ENCODE measurements at places on chromosomes 5 and 9. TPM values are rescaled to one million over a fixed set of nuclear protein-coding genes. Genes with fewer than 3 reads are reported as not detected.
A peak's percentile ranks its signal among the peaks of the same experiment; 100 is the strongest.

The AQP3 gene
- 9.9 TPM for total RNA-seq

The SPOCK1 gene
- total RNA-seq: 31.8 TPM

The ANKRD31 gene
- 0.48 TPM for total RNA-seq

The TMEM215 gene
- total RNA-seq: not detected

The ASS1 gene
- 255 TPM for total RNA-seq

DNA sequence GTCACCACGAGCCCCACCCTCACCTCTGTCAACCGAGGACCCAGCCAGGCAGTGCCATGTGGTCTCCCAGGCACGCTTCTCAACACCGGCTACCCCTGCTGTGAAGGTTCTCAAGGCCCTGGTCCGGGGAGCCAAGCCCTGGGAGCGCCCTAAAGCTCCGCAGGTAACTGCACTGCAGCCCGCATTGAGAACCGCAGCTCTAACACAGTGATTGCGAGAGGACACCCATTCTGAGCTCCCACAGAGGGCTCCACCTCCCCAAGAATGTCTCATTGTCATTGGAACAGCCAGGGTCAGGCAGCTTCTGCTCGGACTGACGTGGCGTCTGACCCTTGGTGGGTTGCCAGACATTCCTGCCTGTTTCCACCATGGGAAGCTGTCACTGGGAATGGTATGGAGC, 88.3 kb downstream of the ANKRD33B start:
- no peak for DNase-seq

The SURF2 gene
- total RNA-seq: 28.6 TPM

DNA sequence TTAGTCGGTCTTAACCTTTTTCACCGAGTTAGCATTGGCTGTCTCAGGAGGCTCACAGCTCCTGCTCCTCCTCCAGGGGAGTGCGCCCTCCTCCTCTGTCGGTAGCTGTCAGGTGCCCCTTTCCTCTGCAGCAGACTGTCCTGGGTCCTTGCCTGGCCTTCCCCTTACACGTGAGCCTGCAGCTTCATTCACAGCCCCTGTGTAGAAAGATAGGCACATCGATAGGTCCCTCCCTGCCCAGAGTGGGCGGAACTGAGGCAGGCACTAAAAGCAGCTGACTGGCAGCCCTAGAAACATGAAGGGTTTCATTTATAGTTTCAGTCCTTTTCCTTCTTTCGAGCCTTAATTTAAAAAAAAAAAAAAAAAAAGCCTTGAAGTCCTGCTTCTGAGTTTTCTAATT, 17.2 kb downstream of the TENT4A start:
- no peak for DNase-seq

- DNase-seq: no peak
Measured at GRCh38 chr9:971901-972500, 4.5 kb upstream of the DMRT3 start.

GRCh38 chr9:37486616-37487548, 1.1 kb downstream of the POLR1E start:
- DNase-seq: no peak

The CCDC192 gene
- not detected for total RNA-seq

- no peak for DNase-seq
Measured at GRCh38 chr9:31135567-31135966, 1248.9 kb upstream of the ACO1 start.

The CCIN gene
- total RNA-seq: not detected

- DNase-seq: no peak
Measured at GRCh38 chr5:170279459-170279817, 18.1 kb downstream of the LCP2 start.

DNA sequence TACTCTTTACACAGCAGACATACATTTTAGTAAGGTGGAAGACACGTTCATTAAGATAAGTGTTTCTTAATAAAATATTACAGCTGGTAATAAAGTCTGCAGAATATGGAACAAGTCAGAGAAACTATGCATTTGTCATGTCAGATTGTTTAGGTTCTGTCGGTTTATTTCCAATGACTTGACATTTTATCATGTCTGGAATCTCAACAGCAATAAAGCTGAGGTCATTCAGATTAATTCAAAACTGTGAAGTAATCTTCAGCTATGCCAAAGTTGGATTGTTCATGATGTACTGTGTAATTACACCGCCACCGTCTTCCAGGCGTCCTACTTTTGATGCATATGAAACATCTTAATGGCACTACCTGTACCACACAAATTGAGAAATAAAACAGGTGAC, 1032.6 kb downstream of the CDH12 start:
- DNase-seq: no peak

DNA sequence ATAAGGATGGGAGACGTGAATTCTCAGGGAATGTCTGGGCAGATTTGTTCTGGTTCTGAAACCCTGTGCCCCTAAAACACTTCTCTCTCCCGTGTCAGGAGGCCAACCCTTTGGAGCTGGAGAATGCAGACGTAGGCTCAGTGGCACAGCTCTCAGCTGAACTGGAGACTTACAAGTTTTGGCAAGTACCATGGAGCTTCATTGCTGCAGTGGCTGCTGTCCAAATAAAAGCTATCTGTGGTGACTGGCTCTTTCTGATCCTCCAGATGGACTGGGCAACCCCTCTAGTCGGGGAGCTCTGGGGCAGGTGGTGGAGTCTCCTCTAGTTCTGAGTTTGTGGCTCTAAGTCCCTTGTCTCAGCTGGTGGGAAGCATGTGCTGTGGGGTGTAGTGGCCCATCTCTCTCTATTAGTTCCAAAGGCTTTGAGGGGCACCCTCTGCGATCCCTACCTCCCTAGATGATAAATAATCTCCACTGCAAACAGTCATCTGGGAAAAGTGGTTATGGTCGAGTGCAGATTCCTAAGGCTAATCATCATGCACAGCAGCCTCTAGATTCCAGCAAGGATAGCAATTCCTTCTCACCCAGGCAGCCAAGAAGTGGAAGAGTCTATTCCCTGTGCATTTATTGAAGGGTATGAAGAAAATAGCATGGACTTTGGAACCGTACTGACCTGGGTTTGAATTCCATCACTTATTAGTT, 204.2 kb upstream of the KLF4 start:
- DNase-seq: no peak

DNA sequence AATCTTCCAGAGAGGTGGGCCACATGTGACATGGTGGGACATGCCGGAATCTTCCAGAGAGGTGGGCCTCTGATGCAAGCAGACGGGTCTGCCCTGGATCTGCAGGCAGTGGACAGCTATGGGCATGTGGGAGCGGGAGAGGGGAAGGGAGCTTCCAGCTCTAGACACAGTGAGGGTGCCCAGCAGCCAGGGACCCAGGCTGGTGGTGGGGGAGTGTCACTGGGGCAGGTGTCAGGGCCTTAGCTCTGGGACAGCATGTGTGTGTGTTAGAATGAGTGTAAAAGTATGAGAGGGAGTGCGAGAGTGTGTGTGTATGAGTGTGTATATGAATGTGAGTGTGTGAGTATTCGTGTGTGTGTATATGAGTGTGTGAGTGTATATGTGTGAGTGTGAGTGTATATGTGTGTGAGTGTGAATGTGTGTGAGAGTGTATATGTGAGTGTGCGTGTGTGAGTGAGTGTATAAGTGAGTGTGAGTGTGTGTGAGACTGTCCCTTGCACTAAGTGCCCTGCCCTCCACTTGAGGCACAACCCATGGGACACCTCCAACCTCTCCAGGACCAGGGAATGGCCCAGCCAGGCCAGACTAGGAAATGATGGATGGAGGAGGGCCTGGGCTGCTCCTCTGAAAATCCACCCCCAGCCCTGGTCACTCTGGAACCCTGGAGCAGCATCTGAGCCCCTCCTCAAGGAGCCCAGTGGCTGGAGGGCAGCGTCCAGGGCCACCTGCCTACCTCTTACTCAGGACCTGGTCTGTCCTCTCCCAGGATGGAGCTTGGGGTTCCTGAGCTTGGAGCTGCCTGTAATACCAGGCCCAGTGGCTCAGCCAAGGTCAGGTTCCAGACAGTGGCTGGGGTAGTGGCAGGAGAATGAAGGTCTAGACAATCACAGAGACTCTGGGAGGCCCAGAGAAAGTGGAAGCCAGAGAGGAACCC, 122.2 kb downstream of the C9orf50 start:
- DNase-seq: no peak

- no peak for DNase-seq
Measured at GRCh38 chr5:30197662-30198061, 995.8 kb upstream of the CDH6 start.

DNA sequence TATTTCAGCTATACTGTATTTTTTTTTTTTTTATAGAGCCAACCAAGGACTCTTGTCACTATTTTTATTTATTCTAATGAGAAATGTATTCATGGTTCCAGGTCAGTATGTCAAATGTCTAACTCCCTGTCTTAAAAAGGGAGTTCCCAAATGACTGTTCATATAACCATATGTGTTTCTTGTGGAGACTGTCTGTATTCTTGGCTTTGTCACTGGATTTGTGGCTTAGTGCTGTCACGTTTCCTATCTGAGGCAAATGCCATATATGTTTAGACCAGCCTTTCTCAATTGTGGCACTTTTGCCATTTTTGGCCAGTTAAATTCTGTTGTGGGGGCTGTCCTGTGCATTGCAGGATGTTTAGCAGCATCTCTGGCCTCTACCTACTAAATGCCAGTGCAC, 3.1 kb downstream of the GCNT1 start:
- no peak for DNase-seq

DNA sequence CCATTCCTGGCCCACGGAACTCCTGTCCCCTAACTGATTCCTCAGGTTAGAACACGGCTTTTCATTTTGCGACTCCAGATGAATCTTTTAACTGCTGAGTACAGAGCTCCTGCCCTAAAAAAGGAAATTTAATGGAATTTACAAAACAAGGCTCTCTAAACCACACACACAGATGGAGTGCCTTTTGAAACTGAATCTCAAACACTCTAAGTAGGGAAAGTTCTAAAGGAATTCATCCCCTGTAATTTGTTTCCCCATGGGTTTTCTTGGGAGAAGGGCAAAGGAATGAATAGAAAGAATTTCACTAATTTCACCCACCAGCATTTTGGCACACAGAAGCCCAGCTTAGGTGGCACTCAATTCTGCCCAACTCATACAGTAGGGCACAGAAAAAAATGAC, 106.5 kb downstream of the THBS4 start:
- no peak for DNase-seq

The FOXD4L5 gene
- total RNA-seq: 0.37 TPM

DNA sequence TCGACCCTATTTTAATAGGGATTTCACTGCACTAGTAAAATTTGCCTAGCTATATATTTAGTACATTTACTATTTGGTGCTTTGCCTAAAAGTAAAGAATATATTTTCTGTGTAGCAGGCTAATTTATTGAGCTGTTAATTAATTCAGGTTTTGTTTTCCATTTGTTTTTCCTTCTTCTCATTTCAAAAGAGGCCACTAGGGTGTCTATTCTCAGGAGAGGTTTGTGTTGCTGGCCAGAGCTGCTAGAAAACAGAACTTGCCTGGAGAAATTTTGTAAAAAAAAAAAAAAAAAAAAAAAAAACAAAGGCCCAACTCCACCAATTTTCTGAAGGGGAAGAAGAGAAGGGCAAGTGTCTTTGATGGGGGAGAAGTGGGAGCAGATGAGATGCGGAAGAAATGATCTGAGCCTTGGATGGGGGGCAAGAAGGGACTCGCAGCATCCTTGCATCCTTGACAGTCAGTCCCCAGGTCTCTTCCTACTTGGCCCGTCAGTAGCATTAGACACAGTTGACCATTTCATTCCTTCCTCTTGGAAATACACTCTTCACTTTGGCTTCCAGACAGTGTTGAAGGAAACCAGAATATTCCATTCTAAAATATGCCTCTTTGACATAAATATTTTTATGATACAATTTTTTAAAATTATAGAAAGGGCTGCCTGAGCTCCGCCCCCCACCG, 318.5 kb downstream of the TRPM3 start:
- no peak for DNase-seq

The NUTM2G gene
- not detected for total RNA-seq

The ENTR1 gene
- 67.9 TPM for total RNA-seq

- DNase-seq: no peak
Measured at GRCh38 chr9:76424491-76424890, 30.3 kb upstream of the RFK start.

- no peak for DNase-seq
Measured at GRCh38 chr9:122070728-122071515, 22.2 kb downstream of the TTLL11 start.

- DNase-seq: no peak
Measured at GRCh38 chr5:61969347-61969746, 336.7 kb upstream of the KIF2A start.

DNA sequence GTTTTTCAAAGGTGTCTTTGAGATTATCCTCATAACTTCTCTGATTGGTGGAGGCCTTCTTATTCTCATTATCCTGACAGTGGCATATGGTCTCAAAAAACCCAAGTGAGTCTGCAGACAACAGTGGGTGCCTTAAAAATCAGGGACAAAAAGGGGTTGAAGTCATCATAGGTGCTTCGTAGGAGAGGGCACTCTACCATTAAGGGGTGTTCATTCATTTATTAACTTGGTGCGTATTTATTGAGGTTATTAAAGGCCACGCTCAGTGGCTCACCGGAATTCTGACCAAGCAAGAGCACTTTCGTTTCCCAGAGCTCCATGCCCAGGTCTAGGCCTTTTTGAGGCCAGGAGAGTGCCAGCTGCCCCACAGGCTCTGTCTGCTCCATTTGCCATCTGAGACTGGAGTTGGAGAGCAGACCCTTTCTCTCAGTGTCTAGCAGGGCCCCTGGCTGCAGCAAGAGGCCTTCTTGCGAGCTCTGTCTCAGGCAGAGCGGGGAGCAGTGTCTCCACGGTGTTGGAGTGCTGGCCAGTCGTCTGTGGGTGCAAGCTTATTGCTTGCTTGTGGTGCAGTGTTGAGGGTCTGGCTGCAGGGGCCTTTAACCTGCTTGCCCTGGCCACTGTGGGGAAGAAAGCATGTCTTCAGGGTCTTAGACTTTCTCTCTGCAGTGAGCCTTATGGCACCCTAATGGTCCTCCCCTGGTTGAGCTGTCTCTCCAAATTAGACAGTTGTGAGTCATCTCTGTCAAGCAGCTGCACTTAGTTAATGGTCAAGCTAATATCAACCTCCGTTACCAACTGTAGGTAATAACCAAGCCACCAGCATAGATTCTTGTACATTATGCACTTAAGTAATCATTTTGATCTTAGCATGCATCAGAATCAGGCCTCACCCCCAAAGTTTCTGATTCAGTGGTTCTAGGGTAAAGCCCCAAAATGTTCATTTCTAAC, 62.6 kb downstream of the IL31RA start:
- DNase-seq: no peak

GRCh38 chr5:21152611-21153010, 1164.6 kb upstream of the CDH18 start:
- DNase-seq: peak; percentile 44

DNA sequence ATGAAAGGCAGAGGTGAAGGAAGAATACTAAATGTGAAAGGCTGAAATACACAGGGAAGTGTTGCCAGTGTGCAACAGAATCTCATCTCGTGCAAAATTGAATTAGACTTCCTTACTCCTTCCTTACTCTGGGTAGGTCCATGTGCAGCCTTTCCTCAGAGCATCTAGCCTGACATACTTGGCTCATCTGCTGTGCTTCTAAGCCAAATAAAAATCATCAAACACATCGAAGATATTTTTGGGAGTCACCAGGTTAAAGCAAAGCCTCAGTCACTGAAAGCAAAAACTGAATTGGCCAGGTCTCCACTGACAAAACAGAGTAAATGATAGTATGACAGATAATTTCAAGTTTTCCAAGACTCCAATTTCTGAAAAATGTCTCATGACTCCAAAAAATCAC, 19.3 kb downstream of the STARD4 start:
- no peak for DNase-seq

- DNase-seq: no peak
Measured at GRCh38 chr5:35369965-35370790, 139.9 kb upstream of the PRLR start.
